ENCODE measurements at places on chromosomes 11 and 22. TPM values are rescaled to one million over a fixed set of nuclear protein-coding genes. Genes with fewer than 3 reads are reported as not detected.

Gene ROBO3
- 51.7 TPM for total RNA-seq

Gene DENND6B
- 0.42 TPM for total RNA-seq

Gene TMEM45B
- 0.28 TPM for total RNA-seq

Gene PELI3
- total RNA-seq, result 11.1 TPM

Gene APOL3
- 0.85 TPM for total RNA-seq

Gene SCO2
- total RNA-seq, result 1.9 TPM

Gene ADM2
- 0.95 TPM for total RNA-seq

Gene CABP7
- total RNA-seq, result not detected

Gene SEC14L2
- 43.0 TPM for total RNA-seq

Gene CHKB
- 56.2 TPM for total RNA-seq

Gene CARD18
- total RNA-seq, result 0.78 TPM

Gene CHADL
- total RNA-seq, result 0.82 TPM

Gene POU2AF1
- total RNA-seq, result not detected

Gene TTLL1
- total RNA-seq, result 2.3 TPM

Gene KRTAP5-2
- not detected for total RNA-seq

Gene ART1
- total RNA-seq, result not detected

Gene CDKN1C
- 2.4 TPM for total RNA-seq

Gene CHRNA10
- total RNA-seq, result 0.42 TPM

Gene SYT12
- total RNA-seq, result 0.10 TPM

Gene SLC29A2
- 4.4 TPM for total RNA-seq

Gene SPON1
- not detected for total RNA-seq

Gene SNAP29
- total RNA-seq, result 16.3 TPM

Gene HMGXB4
- 19.8 TPM for total RNA-seq

Gene CRYAB
- 0.85 TPM for total RNA-seq

Gene CRYBA4
- total RNA-seq, result not detected

Gene KLHL35
- 0.95 TPM for total RNA-seq

Gene OVCH2
- total RNA-seq, result 3.1 TPM

Gene MFNG
- total RNA-seq, result 4.2 TPM
